ENCODE measurements at places on chromosomes 2 and 18.

- no peak for DNase-seq
Measured at GRCh38 chr2:152566728-152567069, 150.6 kb downstream of the PRPF40A start.

DNA sequence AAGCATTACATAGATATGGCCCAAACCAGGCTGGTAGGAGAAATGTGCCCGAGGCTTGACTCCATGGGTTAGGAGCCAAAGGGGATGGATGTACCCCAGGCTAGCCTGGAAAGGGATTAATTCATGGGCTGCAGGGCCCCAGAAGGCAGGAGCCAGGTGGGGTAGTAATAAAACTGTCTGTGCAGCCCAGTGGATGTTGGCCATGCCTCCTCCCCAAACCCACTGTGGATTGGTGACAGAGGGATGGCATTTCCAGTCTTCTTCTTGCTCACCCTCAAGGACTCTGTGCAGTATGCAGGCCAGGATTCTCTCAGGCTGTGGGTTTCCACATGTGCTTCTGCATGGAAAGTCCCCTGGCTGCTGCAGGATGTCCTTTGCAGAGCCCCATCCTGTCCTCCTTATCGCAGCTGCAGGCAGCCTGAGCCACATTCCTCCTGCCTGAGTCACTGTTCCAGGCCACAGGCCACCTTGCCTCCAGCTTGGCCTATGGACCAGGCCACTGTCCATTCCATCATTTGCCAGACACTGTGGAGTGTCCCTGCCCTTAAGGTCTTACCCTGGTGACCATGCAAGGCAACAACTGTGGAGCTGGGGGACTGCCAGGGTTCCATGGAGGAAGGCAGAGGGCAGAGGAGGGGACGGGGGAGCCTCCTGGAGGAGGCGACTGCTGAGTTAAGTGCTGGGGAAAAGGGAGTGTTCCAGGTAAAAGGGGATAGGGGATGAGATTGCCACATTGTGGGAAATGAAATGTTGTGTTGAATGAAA is 38.9 kb downstream of the INO80C start:
- no peak for DNase-seq

- DNase-seq, result no peak
Measured at GRCh38 chr18:27996801-27997272, 180.1 kb downstream of the CDH2 start.

GRCh38 chr2:23425885-23426262 is 40.9 kb downstream of the KLHL29 start:
- no peak for DNase-seq

DNA sequence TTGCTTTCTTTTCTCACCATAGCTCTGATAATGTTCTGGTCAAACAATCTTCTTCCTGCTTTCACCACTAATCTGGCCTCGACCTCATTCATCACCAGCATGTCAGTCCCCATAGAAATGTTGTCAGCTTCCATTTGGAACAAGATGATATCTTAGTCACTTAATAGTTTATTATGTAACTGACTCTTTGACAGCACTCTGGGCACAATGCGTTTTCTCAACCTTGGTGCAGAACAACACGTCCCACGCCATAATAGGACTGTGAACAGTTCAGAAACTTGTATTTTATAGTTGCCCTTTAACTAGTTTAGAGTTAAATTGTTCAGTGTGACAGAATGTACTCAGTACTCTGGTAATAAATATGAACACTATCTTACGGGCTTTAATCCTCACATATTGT is 106.0 kb downstream of the MC4R start:
- no peak for DNase-seq

Data from NCI-H1417 treated with DMSO at 0.1 percent for 48 hours (cell line).